ELR (cell line): ENCODE measurements at places on chromosomes 4 and X.

GRCh38 chr4:183611210-183611830, 47.7 kb downstream of the RWDD4 start:
- no peak for DNase-seq

- peak; percentile 25 for DNase-seq
Measured at GRCh38 chr4:172851534-172851933, 317.1 kb upstream of the GALNT7 start.

DNA sequence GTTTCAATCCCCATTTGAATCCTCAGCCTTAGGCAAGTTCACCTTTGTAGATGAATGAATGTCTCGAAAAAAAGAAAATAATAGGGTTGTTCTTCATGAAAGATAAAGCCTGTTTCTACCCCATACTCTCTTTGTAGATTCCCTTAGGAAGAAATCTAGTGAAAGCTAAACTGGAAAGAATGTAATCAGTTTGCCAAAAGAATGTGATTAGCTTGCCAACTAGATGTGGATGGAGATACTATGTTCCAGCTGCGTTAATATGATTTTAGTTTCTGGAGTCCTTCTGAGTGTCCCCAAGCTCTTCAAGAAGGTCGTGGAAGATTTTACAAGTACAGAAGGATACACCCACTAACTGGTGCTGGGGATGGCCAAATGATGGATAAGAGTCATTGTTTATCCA, 162.3 kb upstream of the EDNRA start:
- no peak for DNase-seq

DNA sequence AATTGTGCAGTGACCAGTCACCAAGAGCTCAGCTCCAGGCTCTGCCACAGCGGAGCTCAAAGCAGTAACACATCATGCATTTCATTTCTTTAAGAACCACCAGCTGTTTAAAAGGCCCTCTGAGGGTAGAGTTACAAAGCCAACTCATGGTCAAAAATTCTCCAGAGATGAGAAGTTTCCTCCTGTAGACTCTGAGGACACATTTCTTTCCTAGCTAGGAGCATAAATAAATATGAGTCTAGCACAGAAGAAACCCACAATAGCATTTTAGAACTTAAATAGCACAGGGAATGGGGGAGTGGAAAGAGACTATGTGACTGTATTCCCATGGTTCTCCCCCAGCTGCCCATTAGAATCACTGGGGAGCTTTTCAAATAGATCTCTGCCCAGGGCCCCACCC, 6.5 kb upstream of the CRMP1 start:
- DNase-seq = no peak

- peak; percentile 46 for DNase-seq
Measured at GRCh38 chr4:99885063-99885664, 9.1 kb downstream of the LAMTOR3 start.

DNA sequence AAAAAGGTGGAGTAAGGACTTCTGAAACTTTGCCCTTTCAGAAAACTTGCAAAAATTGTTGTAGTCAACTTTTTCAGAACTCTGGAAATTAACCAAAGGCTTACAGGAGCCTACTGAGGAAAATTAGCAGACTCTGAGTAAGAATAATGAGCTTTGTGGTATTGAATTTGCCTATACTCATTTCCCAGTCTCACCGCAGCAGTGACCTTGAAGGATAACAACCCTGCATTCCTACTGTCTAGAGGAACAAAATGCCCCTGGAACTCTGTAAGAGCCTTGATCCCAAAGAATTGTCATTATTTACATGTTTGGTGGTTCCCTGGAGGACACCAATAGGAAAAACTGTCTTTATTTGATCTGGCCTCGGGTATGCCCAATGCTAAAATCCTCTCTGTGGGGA, 57.9 kb downstream of the MND1 start:
- DNase-seq = no peak

DNA sequence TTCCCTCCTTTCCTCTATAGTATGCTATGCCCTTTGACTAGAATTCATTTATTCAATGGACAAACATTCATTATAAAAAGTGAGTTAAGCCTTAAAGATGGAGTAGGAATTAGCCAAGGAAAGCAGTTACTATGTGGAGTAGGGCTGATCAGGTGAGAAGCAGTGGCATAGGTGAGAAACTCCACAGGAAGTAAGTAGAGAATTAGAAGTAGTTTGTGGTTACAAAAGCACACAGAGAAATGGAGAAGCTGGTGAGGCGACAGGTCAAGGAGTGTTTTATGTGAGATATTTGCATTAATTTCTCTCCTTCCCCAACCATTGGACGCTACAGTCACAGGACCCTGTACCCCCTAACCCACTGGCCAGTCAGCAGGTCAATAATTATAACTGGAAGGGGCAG, 30.6 kb downstream of the SETD7 start:
- DNase-seq = no peak

GRCh38 chr4:169975131-169975837, 50.9 kb downstream of the MFAP3L start:
- no peak for DNase-seq

DNA sequence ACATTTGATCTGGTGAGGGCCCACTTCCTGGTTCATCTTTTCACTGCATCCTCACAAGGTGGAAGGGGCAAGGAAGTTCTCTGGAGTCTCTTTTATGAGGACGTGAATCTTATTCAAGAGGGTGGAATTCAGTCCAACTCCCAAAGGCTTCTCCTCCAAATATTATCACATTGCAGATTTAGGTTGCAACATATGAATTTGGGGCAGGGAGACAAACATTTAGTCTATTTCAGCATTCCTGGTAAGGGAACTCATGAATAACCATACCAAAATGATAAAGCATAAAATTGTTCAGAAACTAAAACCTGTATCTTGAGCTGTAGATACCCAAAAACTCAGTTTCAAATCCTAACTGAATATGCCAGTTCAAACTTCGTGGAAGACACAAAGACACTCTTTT, 246.8 kb downstream of the QDPR start:
- DNase-seq = no peak

GRCh38 chr4:147528054-147528453, 47.2 kb downstream of the EDNRA start:
- no peak for DNase-seq

GRCh38 chr4:156672492-156673305, 298.9 kb downstream of the PDGFC start:
- DNase-seq = peak; percentile 79

DNA sequence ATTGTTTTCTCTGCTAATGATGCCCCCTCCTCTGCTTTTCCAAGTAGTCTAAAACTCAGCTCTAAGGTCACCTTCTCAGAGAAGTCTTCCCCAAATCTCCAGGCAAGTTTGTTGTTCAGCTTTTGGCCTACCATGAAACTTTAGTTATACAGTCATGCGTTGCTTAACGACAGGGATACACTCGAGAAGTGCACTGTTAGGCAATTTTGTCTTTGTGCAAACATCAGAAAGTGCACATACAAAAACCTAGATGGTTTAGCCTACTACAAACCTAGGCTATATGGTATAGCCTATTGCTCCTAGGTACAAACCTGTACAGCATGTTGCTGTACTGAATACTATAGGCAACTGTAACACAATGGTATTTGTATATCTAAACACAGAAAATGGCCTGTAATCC, 91.9 kb downstream of the WDFY3 start:
- DNase-seq = no peak

DNA sequence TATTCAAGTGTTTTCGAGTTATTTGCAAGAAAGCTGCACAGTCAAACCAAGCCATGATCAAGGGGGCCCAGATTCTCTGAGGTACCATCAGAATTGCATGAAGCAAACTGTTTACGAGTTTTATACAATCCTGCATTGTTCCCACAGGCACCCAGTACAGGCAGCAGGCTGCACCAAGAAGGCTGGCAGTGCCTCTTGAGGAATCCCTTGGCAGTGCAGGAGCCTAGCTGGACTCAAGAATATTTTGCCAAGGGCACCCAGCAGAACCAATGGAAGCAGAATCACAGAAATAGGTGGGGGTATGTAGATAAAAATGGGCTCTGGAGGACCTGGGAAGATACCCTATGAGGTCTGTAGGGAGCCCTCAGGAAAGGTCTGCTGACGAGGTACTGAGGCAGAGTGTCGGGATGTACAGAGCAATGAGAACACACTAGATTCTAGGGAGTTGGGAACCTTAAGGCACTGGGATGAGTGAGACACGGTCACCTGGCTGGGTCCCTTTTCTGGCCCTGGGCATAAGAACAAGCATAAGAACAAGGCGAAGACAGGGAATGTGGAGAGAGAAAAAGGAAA, 2.5 kb upstream of the PLP1 start:
- DNase-seq = peak; percentile 52

DNA sequence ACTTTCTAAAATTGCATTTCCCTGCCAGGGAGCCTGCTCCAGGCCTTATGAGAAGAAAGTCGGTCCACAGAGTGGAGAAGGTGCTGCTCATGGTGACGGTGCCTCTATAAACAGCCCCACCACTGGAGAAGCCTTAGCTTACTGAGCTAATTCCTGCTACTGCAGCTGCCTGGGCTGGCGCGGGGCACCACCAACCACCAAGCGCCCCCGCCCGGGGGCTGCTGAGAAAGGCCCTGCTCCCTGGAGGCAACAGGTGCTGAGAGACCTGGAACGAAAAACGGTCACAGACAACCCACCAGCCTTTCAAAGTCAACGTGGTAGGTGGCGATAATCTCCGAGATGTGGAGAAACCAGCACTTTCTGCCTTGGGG, 2.9 kb downstream of the HCFC1 start:
- no peak for DNase-seq

DNA sequence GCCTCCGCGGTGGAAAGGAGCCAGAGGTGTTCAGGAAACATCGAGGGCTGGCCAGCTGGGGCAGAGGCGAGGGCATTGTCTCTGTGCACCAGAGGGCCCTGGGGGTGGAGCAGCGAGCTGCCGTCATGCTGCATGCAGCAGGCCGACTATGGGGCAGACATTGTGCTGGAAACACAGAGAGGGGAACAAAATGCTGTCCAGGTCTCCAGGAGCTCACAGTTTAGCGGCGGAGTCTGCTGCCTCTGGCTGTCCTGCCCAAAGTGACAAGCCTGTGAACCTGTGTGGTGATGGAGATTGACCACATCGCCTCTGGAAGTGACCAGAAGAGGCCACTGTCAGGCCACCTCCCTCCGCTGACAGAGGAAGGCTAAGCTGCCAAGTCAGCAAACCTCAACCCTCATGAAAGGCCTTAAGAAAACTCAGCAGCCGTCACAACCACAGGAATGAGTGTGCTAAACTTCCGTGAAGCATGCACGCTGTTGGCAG, 20.1 kb upstream of the SASH3 start:
- peak; percentile 82 for DNase-seq

GRCh38 chr4:150237110-150237872, 159.0 kb downstream of the DCLK2 start:
- peak; percentile 93 for DNase-seq

GRCh38 chr4:825971-826330, at the start of gene CPLX1:
TSS of gene CPLX1 (minus strand) at chr4:826129. CDS start at chr4:824522, 1,607 bp downstream.
- DNase-seq = no peak

GRCh38 chrX:145213504-145213903, 33.8 kb upstream of the SPANXN1 start:
- peak; percentile 2 for DNase-seq

DNA sequence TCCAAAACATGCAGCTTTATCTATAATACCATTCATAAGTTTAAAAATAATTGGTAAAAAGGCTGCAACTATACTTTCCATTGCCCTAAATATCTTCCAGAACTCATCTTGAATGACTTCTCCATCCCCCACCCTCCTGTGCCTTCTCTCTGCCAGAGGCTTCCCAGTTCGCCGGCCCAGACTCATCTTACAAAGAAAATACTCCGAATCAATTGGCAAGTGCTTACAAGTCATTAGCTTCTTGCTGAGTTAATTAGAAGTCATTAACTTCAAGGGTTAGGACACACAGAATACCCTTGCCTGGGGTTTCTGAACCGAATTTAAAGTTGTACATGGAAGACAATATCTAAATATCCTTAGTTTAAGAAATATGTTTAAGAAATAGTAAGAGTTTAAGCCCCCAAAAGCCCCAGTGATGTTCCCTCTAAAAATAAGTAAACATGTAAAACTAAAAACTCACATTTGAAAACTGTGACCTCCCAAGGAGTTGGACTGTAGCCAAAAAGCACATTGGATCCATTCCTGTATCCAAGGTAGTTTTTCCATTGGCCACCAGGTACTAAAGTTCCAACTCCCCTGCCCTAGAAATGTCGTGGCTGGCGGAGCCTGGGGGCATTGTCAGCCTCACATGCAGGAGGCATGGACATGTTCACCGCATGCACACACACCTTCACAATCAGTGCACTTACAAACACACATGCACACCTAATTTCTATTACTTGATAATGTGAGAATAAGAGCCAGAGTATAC, 535.2 kb upstream of the FAT1 start:
- DNase-seq = no peak
